ENCODE measurements at places on chromosomes 12 and 14. TPM values are rescaled to one million over a fixed set of nuclear protein-coding genes. Genes with fewer than 3 reads are reported as not detected.

DNA sequence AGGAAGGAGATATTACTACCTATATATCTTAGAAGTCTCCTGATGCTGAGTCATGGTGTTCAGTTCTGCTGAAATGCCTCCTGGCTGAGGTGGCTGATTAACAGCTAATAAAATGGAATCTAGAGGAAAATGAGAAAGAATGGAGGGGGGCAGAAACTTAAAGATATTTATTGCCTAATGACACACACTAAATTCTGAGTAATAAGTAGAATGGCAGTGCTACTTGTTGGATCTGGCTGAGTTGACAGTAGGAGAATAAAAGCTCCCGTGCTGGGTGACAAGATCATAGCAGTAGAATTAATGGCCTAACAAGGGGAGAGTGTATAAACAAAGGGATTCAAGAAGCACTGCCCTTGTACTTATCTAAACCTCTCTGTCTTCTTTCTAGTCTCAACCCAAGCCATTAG, 137.5 kb downstream of the CNTN1 start:
- no peaks in the 10 kb centered on the region for H3K27me3 ChIP-seq
- H3K36me3 ChIP-seq = no peaks in the 10 kb centered on the region
- H3K4me1 ChIP-seq = peaks cover 27% of the 10 kb centered on the region
- no peak for DNase-seq
- H3K27ac ChIP-seq = no peak overlapping the region

DNA sequence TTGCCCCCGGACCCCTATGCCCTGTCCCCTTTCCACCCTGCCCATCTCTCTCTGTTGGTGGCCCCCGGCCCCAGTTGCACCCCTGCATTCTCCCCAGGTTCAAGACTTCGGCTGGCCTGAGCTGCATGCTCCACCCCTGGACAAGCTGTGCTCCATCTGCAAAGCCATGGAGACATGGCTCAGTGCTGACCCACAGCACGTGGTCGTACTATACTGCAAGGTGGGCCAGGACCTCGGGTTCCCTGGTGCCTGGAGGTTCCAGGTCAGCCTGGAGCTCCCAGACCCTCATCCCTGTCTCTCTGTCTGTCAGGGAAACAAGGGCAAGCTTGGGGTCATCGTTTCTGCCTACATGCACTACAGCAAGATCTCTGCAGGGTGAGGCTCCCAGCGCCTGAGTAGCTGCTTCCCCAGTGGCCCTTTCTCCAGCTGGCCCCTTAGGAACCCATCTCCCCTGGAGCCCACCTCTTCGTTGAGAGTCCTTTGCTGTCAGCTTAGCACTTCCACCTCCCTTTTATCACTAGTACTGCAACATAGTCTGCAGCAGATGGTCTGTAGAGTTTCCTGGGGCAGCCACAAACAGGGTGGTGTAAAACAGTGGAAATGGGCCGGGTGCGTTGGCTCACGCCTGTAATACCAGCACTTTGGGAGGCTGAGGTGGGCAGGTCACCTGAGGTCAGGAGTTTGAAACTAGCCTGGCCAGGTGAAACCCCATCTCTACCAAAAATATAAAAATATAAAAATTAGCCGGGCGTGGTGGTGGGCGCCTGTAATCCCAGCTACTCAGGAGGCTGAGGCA, 5.8 kb downstream of the TNS2 start:
- no peak overlapping the region for H3K27ac ChIP-seq
- peaks cover 17% of the 10 kb centered on the region for H3K27me3 ChIP-seq
- H3K4me1 ChIP-seq = peaks cover 24% of the 10 kb centered on the region
- H3K36me3 ChIP-seq = no peaks in the 10 kb centered on the region
- DNase-seq = no peak

DNA sequence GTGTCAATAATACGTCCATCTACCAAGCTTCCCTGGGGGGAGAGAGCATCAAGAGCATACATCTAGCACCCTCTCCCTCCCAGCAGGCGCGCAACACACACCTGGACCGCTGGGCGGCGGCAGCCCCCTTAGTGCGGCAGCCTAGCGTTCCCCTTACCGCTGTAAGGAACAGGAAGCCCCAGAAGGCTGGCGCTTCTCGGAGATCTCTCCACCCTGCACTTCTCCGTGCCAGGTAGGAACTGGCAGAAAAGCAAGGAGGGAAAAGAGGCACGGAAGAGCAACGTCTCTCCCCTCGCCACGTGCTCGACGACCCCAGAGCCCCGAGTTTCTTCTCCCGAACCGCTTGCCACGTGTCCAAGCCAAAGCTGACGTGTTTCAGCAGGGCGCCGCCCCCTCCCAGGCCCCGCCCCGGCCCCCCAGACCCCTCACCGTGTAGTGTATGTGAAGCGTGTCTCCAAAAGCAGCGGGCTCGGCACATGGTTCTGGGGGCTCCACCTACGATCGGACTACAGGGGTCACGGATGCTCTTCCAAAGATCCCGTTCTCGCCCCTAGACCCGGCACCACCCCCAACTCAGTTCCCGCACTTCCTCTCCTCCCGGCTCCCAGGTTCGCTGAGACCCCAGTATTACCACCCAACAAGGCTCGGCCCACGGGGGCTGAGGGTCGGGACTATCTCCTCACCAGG, 532 bp downstream of the FKBP11 start:
- H3K4me1 ChIP-seq = peaks cover 5% of the 10 kb centered on the region
- H3K36me3 ChIP-seq = peaks cover 9% of the 10 kb centered on the region
- DNase-seq = peak; percentile 81

GRCh38 chr12:56150563-56150962, 1.8 kb upstream of the MYL6B start:
- no peak overlapping the region for H3K4me3 ChIP-seq
- 0 out of 2 replicates have a peak, but pooled peaks cover 2% of the 10 kb centered on the region for H3K36me3 ChIP-seq
- no peak for DNase-seq
- peaks cover 17% of the 10 kb centered on the region for H3K4me1 ChIP-seq

- no peak for DNase-seq
- no peaks in the 10 kb centered on the region for H3K4me1 ChIP-seq
- H3K36me3 ChIP-seq = no peaks in the 10 kb centered on the region
Observed at GRCh38 chr14:53786045-53786444, 170.6 kb downstream of the BMP4 start.

DNA sequence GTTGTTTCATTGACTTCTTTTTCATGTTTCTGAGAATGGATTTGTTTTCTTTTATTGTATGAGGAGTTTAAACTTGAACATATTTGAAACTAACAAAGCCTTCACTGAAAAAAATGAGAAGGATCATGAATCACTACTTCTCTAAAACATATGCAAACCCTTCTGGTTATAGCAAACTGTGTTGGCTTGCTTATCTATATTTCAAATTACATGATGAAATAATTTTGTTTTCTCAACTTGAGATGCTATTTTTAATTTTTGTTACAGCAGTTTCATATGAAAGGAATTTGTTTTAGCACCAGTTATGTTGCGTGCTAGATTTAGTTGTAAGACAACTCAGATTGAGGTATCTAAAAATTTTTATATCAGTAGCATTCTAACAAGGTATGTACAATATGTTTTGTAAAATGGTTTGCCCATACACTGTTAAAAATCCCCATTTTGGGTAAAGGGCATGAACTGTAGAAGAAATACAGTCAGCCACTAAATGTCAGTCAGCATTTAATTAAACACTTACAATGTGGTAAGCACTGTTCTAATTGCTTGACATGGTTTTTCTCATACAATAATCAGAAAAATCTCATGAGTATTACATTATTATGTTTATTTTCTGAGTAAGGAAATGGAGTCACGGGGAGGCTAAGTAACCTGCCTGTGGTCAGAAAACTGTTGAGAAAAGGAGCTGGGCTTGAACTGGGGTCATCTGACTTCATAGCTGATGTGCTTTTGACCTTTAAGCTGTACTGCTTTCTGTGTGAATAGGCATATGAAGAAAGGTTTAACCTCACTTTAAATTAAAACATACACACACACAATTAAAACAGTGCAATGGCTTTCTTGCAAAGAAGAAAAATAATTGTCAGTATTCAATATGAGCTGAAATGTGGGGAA, 105.7 kb downstream of the PLEKHA5 start:
- peaks cover 22% of the 10 kb centered on the region for H3K4me1 ChIP-seq
- DNase-seq = no peak
- no peaks in the 10 kb centered on the region for H3K36me3 ChIP-seq
- H3K27ac ChIP-seq = no peak overlapping the region
- no peaks in the 10 kb centered on the region for H3K27me3 ChIP-seq

- peaks cover 47% of the 10 kb centered on the region for H3K27me3 ChIP-seq
- no peaks in the 10 kb centered on the region for H3K36me3 ChIP-seq
- no peak within 1 kb of the TSS for H3K27ac ChIP-seq
- peak; percentile 94 for DNase-seq
- peaks cover 13% of the 10 kb centered on the region for H3K4me1 ChIP-seq
Observed at GRCh38 chr14:103847451-103848174, at the start of gene PPP1R13B. Gene PPP1R13B (minus strand): TSS chr14:103847575. CDS start chr14:103847307, 268 bp downstream.

- no peaks in the 10 kb centered on the region for H3K4me1 ChIP-seq
- no peak overlapping the region for H3K27ac ChIP-seq
- peak; percentile 77 for DNase-seq
- no peak overlapping the region for H3K4me3 ChIP-seq
Observed at GRCh38 chr14:49306152-49306751, 279.9 kb downstream of the RPS29 start.

- H3K4me3 ChIP-seq = no peak overlapping the region
- H3K27me3 ChIP-seq = no peaks in the 10 kb centered on the region
- H3K4me1 ChIP-seq = no peaks in the 10 kb centered on the region
Observed at GRCh38 chr12:132747395-132747794, 14.2 kb downstream of the ANKLE2 start.

GRCh38 chr14:101369194-101369915, 191.9 kb upstream of the DIO3 start:
- H3K4me1 ChIP-seq = no peaks in the 10 kb centered on the region
- H3K4me3 ChIP-seq = no peak overlapping the region
- H3K27ac ChIP-seq = no peak overlapping the region
- no peaks in the 10 kb centered on the region for H3K36me3 ChIP-seq
- DNase-seq = no peak
- no peaks in the 10 kb centered on the region for H3K27me3 ChIP-seq

GRCh38 chr12:91978143-91978542, 167.5 kb downstream of the BTG1 start:
- H3K4me3 ChIP-seq = no peak overlapping the region
- no peaks in the 10 kb centered on the region for H3K36me3 ChIP-seq
- H3K27me3 ChIP-seq = no peaks in the 10 kb centered on the region
- DNase-seq = no peak

DNA sequence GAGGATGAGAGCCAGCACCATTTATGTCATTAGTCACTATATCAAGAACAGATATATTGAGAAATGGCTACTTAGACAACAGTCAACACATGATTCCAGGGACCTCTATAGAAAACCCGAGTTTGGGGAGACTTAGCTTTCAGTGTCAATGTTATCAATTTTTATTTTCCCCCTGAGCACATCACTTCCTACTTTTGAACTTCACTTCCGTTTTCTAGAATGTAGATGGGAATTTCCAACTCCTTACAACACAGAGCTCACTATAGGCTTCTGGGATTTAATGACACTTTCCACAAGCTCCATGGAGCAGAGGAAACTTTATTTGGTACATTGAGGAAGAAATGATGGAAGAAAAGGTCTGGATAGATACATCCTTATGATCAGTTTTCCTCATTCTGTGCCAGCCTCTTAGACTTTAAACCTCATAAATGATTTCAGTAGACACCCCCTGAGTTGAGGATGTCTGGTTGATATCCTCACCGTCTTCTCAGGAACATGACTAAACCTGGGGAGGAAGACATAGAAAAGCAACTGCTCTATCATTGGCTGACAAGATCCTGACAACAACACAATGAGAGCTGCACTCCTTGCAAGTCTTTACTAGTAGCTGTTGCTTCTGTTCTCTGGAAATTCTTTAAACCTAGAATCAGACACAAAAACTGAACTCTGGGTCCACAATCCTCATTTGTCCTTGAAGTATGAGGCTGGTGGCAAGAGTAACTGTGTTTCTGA, 449.4 kb upstream of the OR4E1 start:
- no peaks in the 10 kb centered on the region for H3K4me1 ChIP-seq
- no peak for DNase-seq
- no peak overlapping the region for H3K27ac ChIP-seq
- H3K4me3 ChIP-seq = no peak overlapping the region

- no peak overlapping the region for H3K27ac ChIP-seq
- no peaks in the 10 kb centered on the region for H3K36me3 ChIP-seq
- H3K4me3 ChIP-seq = no peak overlapping the region
- H3K27me3 ChIP-seq = no peaks in the 10 kb centered on the region
- H3K4me1 ChIP-seq = no peaks in the 10 kb centered on the region
- no peak for DNase-seq
Observed at GRCh38 chr14:51328772-51329353, 88.8 kb downstream of the TMX1 start.

DNA sequence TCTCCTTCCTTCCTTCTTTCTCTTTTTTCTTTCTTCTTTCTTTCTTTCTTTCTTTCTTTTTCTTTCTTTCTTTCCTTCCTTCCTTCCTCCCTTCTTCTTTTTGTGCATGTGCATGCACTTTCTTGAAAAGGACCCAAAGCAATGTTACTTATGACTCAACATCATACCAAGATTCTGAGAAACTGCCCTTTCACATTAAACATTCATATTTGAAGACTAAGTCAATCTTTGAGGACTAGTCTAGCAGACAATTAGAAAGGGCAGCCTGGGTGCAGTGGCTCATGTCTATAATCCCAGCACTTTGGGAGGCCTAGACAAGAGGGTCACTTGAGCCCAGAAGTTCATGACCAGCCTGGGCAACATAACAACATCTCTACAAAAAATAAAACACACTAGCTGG, 212.8 kb upstream of the KITLG start:
- no peaks in the 10 kb centered on the region for H3K36me3 ChIP-seq
- DNase-seq = no peak
- no peak overlapping the region for H3K4me3 ChIP-seq
- no peaks in the 10 kb centered on the region for H3K27me3 ChIP-seq
- H3K4me1 ChIP-seq = no peaks in the 10 kb centered on the region

GRCh38 chr12:6957151-6957701, 6.1 kb downstream of the PTPN6 start:
- DNase-seq = no peak
- H3K27ac ChIP-seq = no peak overlapping the region
- no peak overlapping the region for H3K4me3 ChIP-seq

DNA sequence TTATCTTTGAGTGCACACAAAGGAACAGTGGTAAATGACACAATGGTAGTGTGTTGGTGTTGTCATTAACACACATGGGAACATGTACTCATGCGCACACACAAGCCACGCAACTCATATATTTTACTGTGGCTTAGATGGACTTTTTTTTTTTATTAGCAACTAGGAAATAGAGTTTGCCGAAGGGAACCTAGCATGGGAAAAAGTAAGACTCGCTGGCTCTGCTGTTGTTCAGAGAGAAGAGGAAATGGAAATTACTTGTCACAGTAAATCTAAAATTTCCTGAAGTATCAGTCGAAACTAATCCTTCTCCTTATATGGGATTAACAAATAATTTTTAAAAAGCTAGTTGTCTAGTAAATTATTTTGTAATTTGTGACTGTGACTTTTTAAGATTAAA, 33.7 kb upstream of the IL22 start:
- H3K4me1 ChIP-seq = no peaks in the 10 kb centered on the region
- no peak for DNase-seq

NUAK1 gene
- 16.9 TPM for total RNA-seq

CIROP gene
- total RNA-seq = not detected

DNAI7 gene
- not detected for total RNA-seq

AMIGO2 gene
- 3.5 TPM for total RNA-seq

WNK1 gene
- total RNA-seq = 119 TPM
